ENCODE measurements at places on chromosomes 6 and 20.

GRCh38 chr6:164546263-164546662 is 763.1 kb downstream of the C6orf118 start:
- no peak for DNase-seq

DNA sequence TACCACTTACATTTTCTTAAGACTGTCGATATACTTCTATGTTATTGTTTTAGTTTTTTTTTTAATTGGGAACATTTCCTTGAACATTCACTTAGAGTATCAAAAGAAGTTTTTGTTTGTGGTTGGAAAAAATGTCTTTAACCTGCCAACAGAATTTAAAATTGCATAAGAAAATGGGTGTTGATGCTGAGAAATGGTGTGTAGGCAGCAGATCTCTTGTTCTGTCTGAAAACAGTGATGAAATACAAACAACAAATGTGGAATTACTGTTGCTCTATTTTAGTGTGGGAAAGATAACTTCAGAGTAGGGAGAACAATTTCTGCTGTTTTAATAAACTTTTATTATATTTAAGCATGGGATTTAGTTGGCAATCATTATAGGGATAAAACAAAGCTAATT is 293.5 kb downstream of the CDKAL1 start:
- no peak for DNase-seq

- DNase-seq: no peak
These were observed 47.4 kb upstream of the SIRPA start for GRCh38 chr20:1847780-1848179.

GRCh38 chr6:149150801-149151398 is 166.6 kb upstream of the TAB2 start:
- no peak for DNase-seq

- no peak for DNase-seq
These were observed 12.9 kb upstream of the NT5E start for GRCh38 chr6:85436939-85437495.

DNA sequence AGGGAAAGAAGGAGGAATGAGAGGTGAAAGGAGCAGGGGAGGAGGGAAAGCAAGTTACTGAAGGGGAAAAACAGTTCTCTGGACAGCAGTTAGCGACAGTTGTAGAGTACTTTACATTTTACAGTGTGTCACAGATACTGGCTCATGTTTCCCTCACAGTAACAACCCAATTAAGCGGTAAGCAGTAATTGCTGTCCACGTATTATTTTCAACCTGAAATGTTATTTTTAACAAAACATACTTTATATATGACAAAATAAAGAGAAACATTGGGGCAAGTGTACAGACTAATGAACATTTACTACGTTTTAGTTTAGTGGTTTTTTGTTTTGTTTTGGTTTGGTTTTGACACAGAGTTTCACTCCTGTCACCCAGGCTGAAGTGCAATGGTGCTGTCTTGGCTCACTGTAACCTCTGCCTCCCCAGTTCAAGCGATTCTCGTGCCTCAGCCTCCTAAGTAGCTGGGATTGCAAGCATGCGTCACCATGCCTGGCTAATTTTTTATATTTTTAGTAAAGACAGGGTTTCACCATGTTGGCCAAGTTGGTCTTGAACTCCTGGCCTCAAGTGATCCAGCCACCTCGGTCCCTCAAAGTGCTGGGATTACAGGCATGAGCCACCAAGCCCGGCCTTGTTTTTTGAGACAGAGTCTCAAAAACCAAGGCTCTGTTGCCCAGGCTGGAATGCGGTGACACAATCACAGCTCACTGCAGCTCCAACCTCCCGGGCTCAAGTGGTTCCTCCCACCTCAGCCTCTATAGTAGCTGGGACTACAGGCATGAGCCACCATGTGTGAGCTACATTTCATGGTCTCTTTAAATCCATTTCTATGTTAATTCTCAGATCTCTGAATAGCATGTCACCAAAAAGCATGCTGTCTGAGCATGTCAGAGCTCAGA is 22.6 kb upstream of the BTN3A2 start:
- no peak for DNase-seq

GRCh38 chr20:21519136-21519584 is 5.3 kb upstream of the NKX2-2 start:
- DNase-seq: no peak

GRCh38 chr20:48211238-48211637 is 426.0 kb upstream of the SULF2 start:
- no peak for DNase-seq

DNA sequence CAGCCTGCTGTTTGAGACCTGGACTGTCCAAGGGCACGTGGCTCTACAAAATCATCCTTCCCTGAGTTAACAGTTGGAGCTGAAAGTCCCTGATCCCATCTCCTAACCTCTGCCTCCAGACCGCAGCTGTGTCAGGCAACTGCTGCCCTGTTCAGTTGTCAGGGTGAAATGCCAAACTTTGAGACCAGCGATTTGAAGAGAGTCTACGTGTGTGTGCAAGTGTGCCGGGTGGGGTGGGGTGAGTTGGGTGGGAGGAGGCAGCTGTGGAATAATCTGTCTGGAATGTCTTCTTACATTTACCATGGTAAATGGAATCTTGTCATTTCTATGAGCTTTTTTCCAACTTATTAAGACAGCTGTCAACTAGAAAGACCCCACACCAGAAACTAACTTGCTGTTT is 81.0 kb upstream of the FAM8A1 start:
- DNase-seq: no peak

- DNase-seq: no peak
These were observed 9.6 kb downstream of the CLDN20 start for GRCh38 chr6:155273431-155273830.

- no peak for DNase-seq
These were observed 16.6 kb downstream of the HLA-F start for GRCh38 chr6:29739882-29740261.

DNA sequence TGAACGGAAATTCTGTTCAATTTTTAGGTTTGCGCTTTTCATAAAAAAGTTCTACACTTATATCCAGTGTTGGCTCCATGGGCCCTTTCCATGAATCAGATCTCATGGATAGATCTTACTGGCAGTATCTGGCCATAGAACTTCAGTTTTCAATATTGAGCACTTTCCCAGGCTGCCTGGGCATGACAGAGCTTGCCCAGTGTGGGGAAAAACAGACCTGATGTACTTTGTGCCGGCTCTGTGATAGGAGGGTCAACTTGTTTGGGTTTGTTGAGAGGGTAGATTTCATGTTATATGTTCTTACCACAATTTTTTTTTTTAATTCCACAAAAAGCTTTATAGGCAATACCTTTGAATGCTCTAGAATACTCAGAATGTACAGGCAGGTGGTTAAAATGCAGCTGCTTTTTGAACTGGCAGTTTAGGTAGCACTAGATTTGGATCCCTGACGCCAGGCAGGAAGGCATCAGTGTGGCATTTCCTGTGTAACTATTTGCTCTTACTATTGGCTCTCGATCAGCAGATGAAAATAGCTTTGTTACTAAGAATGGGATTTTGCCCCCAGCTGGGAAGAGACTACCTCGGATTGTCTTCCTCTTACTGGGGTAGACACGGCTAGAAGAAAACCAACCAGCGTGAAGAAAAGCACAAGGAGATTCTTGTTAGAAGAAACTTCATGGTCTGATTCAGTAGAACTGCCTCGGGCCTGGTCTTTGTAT is 404.9 kb upstream of the SOX4 start:
- DNase-seq: no peak

GRCh38 chr6:31829633-31830283 is 2.2 kb downstream of the HSPA1B start:
- no peak for DNase-seq

- DNase-seq: no peak
These were observed 124.9 kb upstream of the TMEM170B start for GRCh38 chr6:11412616-11413015.

DNA sequence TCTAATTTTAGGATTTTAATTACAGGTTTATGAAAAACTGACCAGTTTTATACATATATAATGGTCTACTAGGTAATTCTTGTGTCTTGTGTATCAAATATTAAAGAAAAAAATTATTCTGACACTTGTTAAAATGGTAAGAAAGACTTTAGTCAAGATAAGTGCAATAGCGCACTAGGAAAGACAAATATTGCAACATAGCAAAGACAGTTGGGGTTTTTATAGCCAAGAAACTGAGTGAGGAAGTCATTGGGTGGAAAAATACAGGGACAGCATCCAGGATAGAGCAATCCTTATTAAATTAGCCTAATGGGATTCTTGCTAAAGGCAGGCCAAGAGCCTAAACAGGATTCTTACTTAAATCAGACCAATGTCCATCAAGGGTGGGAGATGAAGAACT is 71.1 kb downstream of the ROS1 start:
- no peak for DNase-seq

DNA sequence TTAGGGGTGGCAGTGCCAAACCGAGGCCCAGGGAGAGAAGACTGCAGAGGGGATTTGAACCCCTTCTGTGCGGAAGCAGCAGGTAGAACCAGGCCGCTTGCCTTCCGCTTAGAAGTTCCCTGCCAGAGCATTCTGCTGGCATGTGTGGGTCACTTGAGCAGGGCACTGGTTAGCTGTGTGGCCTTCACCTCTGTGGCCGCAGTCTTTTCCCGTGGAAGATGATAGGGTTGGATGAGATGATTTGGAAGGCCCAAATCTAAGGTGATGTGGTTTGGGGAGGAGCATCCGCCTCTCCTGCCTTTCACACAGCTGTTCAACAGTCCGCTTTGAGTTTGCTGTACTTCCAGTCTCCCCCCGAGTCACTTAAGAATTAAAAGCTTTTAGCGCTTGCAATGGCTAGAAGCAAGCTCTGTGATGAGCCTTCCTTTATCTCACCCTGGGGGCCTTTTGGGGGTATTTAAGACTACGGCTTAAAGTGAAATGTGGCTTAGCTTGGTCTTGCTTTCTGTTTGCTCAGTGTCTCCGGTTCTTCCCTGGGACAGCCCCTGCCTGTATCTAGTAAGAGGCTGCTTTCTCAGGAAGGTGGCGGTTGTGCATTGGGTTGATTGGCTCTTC is 743 bp downstream of the CMTR1 start:
- DNase-seq: peak; percentile 13

DNA sequence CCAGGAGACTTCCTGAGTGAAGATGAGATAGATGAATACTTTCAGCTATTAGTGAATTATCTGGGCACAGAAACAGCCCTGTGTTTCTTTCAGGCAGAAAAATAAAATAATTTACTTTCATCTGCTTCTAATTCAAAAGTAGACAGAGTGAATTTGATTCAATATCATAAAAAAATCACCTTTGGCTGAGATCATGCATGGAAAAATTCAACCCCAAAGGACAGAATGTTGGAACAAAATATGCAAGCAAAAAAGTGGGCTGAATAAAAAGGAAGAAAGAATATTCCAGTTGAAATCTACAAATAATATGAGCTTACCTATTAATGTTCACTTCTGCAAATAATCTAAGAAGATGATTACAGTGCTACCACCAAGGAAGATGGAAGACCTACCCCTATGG is 546.9 kb downstream of the TFAP2B start:
- DNase-seq: no peak

DNA sequence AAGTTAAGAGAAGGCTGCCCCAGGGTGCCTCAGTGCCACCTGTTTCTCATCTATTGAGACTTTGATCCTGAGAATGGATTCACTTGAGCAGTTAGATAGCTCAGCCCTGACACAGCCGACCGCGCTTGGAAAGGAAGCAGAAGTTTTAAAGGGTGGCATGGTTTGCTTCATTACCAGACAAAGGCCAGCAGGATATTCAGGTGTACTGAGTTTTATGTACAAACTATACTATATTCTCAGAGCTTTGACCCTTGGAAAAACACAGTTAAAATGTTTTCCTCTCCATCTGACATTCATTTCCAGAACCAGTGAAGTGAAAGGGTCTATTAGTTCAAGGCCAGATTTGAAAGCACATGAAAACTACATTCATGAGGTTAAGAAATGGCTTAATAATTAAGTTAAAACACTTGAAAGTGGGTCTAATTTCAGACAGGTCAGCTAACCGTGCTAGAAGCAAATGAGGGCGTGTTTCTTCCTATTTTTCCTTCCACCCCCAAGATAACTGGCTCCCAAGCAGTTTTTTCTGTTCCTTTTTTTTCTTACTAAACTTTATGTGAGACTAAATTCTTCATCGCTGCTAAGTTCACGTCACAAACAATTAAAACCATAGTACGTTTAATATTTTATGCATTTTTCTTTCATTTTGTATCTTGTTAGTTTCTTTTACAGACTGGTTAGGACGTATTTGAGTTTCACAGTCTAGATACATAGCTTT is 385.3 kb upstream of the SOX4 start:
- DNase-seq: no peak

DNA sequence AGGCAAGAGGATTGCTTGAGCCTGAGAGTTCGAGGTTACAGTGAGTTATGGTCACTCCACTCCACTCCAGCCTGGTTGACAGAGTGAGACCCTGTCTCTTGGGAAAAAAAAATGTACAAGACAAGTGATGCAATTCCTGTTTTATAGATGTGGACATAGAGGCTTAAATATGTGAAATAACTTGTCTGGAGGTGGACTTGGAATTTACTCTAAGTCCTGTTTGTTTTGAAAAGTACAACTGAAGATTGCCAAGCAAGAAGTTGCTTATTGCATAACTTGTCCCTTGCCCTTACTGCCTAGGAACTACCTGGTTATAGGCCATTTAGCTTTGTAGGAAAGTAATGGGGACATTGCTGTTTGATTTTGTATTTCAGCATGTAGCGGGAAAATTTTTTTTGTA is 26.0 kb upstream of the ADIG start:
- no peak for DNase-seq

GRCh38 chr6:33419580-33420490 is at the start of gene SYNGAP1:
Gene SYNGAP1 (plus strand): TSS chr6:33420065. CDS start chr6:33420265, 200 bp downstream.
- DNase-seq: no peak
